ENCODE measurements at places on chromosomes 12 and 14.

- no peak for DNase-seq
Measured at GRCh38 chr12:111954969-111955368, 58.0 kb downstream of the TMEM116 start.

DNA sequence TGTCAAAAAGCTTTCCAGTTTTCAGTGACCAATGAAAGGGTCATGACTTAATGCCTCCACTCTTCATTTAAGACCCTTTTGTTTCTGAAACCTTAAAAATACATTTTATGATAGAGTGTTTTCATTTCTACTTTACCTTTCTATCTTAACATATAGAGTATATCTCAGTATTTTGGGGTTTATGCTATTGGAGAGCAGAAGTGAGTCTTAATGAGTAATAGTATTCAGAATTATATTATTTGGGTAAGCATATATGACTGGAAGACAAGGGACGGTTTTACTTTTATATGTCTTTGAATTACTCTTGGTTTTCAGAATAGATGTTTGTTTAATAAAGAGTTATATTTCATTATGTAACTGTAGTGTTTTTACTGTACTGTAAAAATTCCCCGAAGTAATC is 10.8 kb downstream of the ARHGAP5 start:
- DNase-seq: no peak

DNA sequence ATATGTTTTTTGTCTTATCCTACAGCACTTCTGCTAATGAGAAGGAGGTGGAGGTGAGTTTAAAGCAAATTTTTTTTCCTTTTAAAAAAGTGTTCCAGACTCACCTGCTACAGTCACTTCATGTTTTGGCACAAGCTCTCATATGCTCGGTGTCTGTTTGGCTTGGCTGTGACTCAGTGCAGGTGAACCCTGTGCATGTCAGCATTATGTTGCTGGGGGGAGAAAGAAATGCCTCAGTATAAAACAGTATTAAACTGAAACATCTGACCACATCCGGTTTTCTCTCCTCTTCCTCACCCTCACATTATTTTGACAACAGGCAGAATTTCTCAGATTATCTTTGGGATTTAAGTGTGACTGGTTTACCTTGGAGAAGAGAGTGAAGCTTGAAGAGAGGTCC is 105.2 kb downstream of the DNAI7 start:
- no peak for DNase-seq

GRCh38 chr14:51939755-51940301 is 49.5 kb upstream of the RTRAF start:
- no peak for DNase-seq

GRCh38 chr14:59228421-59228820 is 40.0 kb downstream of the DAAM1 start:
- no peak for DNase-seq

GRCh38 chr12:108196319-108196718 is 67.2 kb downstream of the WSCD2 start:
- DNase-seq: no peak

- no peak for DNase-seq
Measured at GRCh38 chr12:78121969-78122610, 291.4 kb downstream of the NAV3 start.

- DNase-seq: no peak
Measured at GRCh38 chr14:23162800-23163199, 20.7 kb downstream of the SLC7A8 start.

- no peak for DNase-seq
Measured at GRCh38 chr12:119102274-119102673, 76.5 kb upstream of the HSPB8 start.

GRCh38 chr14:89844508-89844907 is 110.0 kb downstream of the EFCAB11 start:
- no peak for DNase-seq

Data from stimulated activated CD4-positive, alpha-beta T cell treated with anti-CD3 and anti-CD28 coated beads, Interleukin-2, amount 100 ng/mL, for 48 hours (primary cell).